ENCODE measurements at places on chromosomes 3 and 15. TPM values are rescaled to one million over a fixed set of nuclear protein-coding genes. Genes with fewer than 3 reads are reported as not detected.

FBXL22 gene
- 1.4 TPM for total RNA-seq

ARL14 gene
- not detected for total RNA-seq

GRCh38 chr3:128318275-128318941 lies 148.3 kb downstream of the DNAJB8 start:
- DNase-seq, result no peak

DNA sequence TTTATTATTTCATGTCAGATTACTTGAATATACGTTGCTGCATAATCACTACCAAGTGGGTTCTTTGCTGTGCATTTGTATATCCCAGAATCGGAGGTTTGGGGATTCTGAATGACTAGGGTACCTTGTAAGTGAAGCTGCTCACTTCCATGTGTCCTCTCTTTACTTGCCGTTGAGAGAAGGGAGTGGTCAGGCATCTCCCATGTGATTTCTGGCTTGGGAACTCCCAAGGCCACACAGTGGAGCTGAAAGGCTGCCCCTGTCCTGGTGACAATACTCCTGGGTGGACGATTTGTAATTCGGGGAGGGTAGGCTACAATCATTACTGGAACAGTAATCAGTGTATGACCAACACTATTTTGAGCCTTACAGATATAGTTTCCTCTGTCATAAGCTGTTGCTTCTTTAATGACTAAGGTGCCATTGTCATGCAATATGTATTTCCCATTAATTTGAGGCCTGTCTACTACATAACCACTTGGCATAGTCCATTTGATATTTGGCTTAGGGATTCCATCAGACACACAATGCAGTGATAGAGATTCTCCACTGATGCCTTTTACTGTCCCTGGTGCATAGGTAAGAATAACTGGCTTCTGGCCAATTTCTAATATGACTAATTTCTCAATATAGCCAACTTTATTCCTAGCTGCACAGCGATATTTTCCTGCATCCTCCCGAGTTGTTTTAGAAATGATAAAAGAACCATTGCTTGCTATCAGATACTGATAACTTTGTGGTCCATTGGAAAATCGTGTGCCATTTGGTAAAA lies 24.0 kb downstream of the IGSF10 start:
- DNase-seq, result no peak

DNA sequence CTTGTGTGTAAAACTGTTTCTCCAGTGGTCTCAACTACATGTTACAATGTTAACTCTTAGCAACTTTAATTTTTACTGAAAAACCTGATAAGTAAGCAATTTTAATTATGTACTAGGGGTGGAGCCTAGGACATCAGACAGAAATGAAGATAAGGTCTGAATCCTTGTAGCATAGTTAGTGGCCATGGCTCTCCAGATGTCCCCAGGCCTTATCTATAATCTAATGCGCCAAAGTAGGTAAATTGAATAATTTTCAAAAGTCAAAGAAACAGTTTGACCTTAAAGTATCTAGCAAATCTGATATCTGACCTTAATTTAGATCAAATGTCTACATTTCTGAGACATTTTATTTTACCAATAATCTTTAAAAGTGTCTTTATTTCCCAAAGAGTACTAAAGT lies 8.2 kb downstream of the MAGEF1 start:
- DNase-seq, result no peak

SNX33 gene
- 28.9 TPM for total RNA-seq

GRCh38 chr15:101133181-101133460 lies 118.7 kb downstream of the CHSY1 start:
- DNase-seq, result peak; percentile 22

CTXN2 gene
- not detected for total RNA-seq

- no peak for DNase-seq
Measured at GRCh38 chr3:196974661-196975060, 6.0 kb upstream of the PIGZ start.

DNA sequence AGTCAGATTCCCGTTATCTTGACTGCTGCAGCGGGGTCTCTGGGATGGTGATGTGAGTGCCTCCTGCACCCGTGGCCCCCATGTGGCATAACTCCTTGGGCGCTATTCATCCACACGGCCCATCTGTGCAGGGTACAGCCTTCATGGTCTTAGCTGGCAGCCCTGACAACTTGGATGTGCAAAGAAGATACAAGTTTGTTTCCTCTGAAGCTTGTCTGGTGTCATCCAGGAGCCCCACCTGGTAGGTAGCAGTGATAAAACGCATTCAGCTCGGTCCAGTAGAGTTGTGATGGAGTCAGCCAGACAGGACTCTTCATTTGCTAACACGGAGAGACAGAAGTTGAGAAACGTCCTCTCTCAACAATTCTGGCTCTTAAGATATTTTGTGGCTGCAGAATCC lies 53.3 kb downstream of the CORO2B start:
- no peak for DNase-seq

ZXDC gene
- total RNA-seq, result 40.4 TPM

DNA sequence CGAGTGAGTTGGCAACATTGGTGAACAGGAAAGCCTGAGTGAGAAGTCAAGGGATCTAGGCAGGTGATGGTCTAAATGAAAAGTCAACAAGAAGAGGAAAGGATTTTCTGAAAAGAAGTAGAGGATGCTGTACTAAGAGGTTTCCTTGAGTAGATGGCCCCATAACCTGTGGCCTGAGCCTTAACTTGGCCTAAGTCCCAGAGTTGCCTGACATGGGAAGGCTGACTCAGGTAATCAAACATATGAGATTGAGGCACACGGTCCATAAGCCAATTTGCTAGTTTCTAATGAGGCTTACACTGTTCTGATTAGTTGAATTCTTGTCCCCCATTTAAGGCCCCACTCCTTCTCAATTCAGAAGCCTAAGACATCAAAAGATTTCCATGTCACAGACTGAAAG lies 262.5 kb upstream of the LMCD1 start:
- no peak for DNase-seq

DNA sequence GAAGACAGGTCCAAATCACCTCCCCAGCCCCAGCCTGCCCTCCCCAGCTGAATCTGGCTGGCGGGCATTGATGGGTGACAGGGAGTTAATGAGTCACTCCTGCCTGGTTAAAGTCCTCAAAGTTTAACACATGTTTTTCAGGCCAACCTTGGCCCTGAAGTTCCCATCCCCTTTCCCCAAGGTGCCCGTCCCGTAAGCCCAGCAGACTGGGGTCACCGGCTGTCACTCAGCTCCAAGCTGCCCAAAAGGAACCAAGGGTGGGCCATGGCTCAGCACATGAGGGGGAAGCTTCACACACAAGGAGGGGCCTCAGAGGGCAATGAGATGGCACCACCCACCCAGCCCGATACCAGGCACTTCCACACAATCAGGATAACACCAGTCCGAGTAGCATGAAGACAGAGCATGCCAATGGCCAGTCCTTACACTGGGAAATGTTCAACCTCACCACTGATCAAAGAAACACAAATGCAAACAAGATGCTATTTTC lies 10.2 kb upstream of the KLF15 start:
- DNase-seq, result no peak

IL17RD gene
- 2.4 TPM for total RNA-seq

GRCh38 chr3:61685755-61686154 lies 124.4 kb downstream of the PTPRG start:
- no peak for DNase-seq

DNA sequence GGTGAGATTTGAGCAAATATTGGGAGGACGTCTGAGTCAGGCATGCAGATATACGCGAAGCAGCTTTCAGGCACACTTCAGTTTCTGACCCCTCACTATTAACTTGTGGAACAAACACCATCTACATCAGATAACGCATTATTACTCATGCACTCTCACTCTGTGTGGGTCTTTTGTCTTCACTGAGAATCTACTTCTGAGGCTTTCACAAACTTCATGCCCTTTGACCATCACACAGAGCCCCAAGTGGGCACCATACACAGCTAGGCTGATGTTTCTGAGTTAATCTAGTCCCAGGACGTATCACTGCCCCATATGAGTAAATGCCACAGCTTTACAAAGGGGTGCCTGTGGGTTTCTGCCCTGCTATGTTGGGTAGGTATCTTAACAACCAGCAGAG lies 39.6 kb upstream of the IP6K2 start:
- DNase-seq, result no peak

DNA sequence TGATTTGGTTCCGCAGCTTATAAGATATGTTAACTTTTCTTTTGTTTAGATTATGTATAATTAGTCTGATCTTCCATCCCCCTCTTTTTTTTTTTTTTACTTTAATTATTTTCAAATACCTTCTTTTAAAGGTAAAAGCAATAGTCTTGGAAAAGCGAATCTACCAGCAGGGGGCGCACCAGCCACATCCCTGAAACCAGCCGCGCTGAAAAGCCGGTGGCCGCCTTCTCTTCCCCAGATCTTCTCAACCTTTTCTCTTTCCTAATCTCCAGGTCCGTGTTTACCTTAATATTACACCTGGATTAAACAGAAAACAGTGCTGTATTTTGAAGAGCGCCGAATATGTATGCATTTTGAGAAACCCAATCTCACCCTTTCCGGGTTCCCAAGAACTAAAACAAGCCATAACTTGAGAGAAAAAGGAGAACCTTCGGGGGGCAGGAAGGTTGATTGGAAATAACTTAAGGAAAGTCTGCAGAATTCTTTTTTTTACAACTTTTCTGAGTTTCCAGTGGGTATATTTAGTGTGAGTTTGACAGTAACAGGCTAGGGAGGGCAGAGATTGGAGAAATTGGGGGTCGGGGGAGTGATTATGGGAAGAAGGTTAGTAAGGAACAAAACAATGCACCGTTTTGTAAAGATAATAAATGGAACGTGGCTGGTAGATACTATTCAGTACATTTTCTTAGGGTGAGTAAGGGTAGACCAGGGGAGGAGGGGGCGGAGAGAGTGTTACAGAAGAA lies 2.0 kb upstream of the SOX2 start:
- peak; percentile 80 for DNase-seq

CGNL1 gene
- total RNA-seq, result 46.0 TPM

All from lower lobe of right lung (tissue), 2 donors.